CD4-positive, alpha-beta T cell treated with Interleukin-10 for 1 hour (primary cell): ENCODE measurements at places on chromosomes 11 and 22.

- DNase-seq, result no peak
These were observed 19.4 kb downstream of the TRPM5 start for GRCh38 chr11:2424811-2425495.

DNA sequence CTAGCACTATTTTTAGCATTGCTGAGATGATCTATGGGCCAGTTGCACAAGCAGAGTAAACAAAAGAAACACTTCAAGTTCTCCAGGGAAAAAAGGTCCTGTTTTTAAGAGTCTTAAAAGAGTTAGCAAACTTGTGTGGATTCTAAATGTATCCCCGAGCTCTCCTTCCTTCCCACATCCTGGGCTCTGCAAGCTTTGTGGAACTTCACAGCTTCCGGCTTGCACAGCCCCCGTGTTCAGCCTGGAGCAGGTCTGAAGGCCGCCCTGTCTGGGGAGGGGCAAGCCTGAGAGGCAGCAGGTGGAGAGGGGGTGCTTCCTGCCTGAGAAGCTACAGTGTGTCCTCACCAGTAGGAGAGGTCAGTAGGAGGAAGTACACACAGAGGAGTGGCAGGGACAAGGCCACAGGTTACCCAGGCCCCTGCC lies 35.1 kb upstream of the SUSD2 start:
- peak; percentile 29 for DNase-seq

- DNase-seq, result no peak
These were observed 18.3 kb upstream of the TMPRSS4 start for GRCh38 chr11:118058311-118059245.

DNA sequence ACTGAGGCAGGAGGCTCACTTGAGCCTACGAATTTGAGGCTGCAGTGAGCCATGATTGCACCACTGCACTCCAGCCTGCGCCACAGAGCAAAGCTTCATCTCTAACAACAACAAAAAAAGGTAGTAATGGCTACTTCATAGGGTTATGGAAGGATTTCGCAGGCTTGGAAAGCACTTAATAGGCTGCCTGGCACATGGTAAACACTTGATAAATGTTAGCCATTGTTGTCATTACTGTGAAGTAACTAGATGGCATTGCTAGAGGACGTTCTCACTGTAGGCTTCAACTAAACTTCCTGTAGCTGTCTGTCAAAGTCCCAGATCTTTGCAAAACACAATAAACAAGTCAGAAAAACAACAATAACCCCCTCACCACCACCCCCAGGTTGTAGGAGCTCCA lies 357.2 kb upstream of the NARS2 start:
- DNase-seq, result no peak

- no peak for DNase-seq
These were observed 635 bp downstream of the C11orf21 start for GRCh38 chr11:2300936-2301630.

DNA sequence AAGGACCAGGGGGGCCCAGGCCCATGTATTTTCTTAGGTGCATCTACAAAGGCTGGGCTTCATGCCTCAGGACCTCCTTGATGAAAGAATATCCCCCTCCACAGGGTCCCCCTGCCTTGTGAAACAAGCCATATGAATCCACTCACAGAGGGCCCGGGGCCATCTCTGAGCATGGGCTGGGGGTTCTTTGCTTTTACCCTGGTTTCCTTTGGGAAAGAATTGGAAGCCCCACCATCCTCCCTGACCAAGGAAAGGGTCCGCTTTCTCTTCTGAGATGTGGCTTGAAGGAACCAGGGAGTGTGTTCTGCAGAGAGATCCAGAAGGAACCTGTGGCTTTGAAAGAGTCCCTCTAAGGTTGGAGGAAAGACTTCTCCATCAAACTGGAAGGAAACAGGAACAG lies 9.2 kb upstream of the ANO1 start:
- no peak for DNase-seq

- DNase-seq, result no peak
These were observed 13.9 kb downstream of the CCND1 start for GRCh38 chr11:69654660-69655478.

GRCh38 chr11:130209954-130210854 lies 50.6 kb downstream of the ST14 start:
- DNase-seq, result no peak

DNA sequence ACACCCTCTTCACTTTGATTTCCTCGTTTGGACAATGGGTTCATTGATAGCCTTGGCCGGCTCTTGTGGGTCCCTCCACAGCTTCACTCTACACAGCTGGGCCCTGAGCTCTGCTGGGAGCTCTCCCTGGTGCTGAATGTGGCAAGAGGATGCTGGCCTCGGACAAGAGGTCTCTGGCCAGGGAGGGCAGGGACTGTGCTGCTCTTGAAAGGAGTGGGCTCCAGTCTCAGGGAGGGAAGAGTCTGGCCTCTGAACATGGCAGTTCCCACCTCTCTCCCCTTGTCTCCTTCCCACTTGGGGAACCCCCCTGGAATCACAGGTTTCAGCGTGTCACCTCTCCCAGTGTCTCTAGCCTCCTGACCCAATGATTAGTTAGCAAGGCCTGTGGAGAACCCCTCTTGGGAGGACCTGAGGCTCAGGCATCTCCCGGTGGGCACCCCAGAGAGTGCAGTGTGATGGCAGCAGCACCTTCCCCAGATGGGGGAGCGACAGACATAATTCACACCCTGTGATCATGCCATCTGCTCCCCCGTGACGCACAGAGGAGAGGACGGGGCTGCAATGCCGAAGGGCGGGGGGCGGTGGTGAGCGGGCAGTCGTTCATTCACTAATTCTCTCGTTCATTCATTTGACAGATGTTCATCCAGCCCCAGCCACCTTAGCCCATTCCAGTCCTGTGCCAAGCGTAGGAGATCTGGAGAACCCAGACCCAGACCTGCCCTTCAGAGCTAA lies 2.8 kb upstream of the CABP7 start:
- no peak for DNase-seq
